ENCODE measurements at places on chromosomes 3 and 15.

DNA sequence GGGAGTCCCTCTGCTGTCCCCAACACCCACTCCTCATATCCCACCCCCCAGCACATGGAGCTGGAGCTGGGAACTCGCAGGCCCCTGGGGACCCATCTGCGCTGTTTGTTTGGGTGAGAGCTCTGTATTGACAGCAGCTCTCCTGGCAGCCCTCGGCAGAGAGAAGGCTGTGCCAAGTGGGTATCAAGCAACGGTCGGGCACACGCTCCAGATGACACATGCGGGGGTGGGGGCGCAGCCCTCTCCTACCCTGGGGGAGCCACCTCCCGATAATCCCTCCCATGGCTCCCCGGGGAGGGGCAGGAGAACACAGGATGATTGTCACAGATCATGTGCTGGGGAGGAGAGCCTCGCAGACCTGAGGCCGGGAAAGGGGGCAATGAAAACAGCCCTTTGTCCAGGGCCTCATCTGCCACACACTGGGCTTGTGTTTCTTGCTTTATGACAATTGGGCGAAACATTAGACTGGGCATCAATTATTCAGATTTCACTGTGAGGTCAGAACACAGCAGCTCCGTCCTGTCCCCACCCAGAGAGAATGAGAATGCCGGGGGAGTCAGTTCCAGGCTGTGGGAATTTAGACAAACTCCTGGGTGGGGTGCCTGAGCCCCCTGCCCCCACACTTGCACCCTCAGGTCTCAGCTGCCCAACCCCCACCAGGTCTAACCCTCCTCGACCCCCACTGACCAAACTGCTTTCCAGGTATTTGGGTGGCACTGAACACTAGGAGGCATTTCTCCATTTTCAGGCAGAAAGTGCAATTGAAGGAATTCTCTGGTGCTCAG is 46.4 kb upstream of the KLF13 start:
- DNase-seq: peak; percentile 18

DNA sequence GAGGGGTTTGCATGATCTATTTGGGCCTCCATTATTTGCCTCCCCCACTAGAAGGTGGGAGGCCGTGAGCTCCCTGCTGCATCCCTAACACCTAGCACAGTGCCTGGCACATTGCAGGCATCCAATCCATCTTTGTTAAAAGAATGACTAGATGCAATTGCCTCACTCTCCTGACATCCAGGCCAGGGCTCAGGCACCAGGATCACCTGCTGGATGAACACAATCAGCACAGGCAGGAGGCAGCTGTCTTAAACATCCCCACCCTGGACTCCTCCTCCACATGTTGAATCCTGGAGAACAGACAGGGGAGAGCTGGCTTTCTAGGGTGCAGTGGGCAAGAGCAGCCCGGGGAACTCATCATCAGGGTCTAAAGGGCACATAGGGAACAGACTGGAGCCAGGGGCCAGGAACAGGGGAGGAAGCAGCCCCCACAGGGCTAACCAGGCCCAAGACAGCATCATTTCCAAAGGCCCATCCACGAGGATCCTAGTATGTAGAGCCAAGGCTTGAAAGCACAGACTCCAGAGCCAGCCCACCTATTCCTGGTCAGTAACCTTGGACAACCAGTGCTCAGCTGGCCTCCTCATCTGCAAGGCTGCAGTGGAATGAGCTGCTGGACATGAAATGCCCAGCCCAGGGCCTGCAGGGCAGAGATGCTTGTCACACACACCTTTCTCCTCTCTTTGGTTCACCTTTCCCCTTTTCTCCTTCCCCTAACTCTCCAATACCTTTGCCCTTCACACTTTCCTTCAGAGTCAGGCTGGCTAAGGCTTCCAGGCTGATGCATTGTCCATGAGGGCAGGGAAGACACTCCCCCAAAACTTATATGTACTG is 254.4 kb upstream of the TLE3 start:
- DNase-seq: peak; percentile 65

DNA sequence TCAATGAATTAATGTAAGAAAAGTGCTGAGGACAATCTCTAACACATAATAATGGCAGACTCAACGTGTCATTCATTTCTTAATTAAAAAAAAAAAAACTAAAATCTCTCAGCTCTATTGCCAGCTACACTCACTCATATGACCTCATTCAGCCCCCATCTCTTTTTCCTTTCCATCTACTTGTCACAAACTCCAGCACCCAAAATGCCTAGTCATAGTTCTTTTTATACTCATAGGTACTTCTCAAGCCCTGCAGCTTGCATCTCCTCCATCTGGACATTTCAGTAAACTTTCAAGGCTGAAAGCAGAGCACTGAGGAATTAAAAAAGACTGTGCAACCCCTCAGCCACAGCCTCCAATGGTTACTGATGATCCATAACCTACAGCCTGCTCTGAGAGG is 109.8 kb downstream of the PLCH1 start:
- DNase-seq: no peak

- no peak for DNase-seq
Measured at GRCh38 chr3:42425736-42426407, 15.5 kb upstream of the LYZL4 start.

- no peak for DNase-seq
Measured at GRCh38 chr15:61659566-61660190, 400.6 kb downstream of the VPS13C start.

- DNase-seq: no peak
Measured at GRCh38 chr3:27097182-27097581, 272.0 kb downstream of the NEK10 start.

- DNase-seq: no peak
Measured at GRCh38 chr15:80036071-80036470, 23.4 kb upstream of the ZFAND6 start.

GRCh38 chr3:119173325-119173724 is at the start of gene UPK1B:
Gene UPK1B (plus strand): TSS chr3:119173598. CDS start chr3:119186742, 13,144 bp downstream.
- DNase-seq: no peak

GRCh38 chr15:65077981-65078352 is 1.4 kb downstream of the KBTBD13 start:
- DNase-seq: no peak

DNA sequence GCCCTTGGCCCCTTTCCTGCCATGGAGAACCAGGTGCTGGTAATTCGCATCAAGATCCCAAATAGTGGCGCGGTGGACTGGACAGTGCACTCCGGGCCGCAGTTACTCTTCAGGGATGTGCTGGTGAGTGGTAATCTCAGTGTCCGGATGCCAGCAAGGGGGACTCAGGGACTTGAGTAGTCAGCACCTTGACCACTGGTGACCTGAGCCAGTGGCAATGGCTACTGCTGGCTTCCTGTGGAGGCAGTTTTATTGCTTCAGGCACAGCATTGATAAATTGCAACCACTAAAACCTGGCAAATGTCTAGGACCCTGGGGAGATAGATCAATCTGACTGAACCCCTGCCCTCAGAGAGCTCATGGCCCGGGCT is 830 bp downstream of the MAP2K5 start:
- no peak for DNase-seq

- DNase-seq: no peak
Measured at GRCh38 chr3:193229851-193230420, 11.1 kb upstream of the PLAAT1 start.

- DNase-seq: no peak
Measured at GRCh38 chr15:56699743-56700142, 33.6 kb downstream of the ZNF280D start.

DNA sequence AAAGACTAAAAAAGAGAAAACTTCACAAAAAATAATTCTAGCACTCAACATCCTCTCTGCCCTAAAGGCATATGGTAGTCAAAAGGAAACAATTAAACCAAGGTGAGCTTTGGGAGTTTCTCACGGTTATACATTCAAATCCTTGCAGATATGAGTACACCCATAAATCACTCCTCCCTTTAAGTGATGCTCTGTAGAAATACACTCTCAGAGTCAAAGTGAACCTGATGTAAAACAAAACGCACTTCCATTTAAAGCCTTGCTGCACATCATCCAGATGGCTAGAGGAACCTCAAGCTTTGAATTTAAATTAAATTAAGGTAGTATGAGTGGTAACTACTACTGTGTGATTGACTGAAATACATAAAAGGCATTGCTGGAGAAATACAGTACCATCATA is 36.0 kb upstream of the AADAC start:
- DNase-seq: no peak

All from lower leg skin (tissue), 4 donors.